ENCODE measurements at places on chromosomes 11 and 22. TPM values are rescaled to one million over a fixed set of nuclear protein-coding genes. Genes with fewer than 3 reads are reported as not detected.

The DEUP1 gene
- not detected for total RNA-seq

The PKDREJ gene
- total RNA-seq, result under 0.01 TPM

The DBX1 gene
- not detected for total RNA-seq

The NPTXR gene
- total RNA-seq, result 8.8 TPM

GRCh38 chr22:25054943-25055511 lies 102.5 kb downstream of the KIAA1671 start:
- no peak for DNase-seq
- no peaks in the 10 kb centered on the region for H3K27me3 ChIP-seq
- H3K27ac ChIP-seq, result no peak overlapping the region
- H3K4me1 ChIP-seq, result peaks cover 6% of the 10 kb centered on the region
- H3K36me3 ChIP-seq, result no peaks in the 10 kb centered on the region

DNA sequence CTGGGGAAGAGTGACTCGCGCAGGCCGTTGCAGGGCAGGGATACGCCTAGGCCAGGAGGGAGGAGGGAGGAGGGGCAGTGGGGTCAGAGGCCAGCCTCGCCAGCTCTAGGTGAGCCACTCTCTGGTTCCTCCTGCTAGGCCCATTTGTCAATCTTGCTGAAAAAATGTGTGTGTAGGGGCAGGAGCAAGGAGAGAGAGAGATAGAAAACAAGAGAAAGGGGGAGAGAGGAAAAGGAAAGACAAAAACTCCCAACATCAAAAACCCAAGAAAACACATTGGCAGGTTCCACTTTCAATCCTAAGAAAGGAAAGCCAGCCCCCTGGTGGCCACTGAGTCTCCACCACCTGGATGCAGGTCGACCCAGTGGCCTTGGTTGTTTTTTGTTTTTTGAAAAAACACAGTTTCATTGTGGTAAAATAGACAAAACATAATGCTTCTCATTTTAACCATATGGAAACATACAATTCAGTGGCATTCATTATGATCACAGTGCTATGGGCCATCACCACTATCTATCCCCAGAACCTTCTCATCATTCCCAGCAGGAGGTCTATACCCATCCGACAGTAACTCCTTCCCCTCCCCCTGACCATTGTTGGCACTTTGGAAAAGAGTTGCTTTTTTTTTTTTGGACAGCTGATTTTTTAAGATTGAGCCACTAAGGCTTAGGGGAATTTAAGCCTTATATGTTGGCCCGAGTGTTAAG lies 10.9 kb downstream of the OMP start:
- DNase-seq, result no peak
- H3K27ac ChIP-seq, result no peak overlapping the region
- H3K4me3 ChIP-seq, result no peak overlapping the region
- peaks cover 12% of the 10 kb centered on the region for H3K4me1 ChIP-seq
- H3K36me3 ChIP-seq, result peaks cover 14% of the 10 kb centered on the region
